ENCODE measurements at places on chromosomes 13 and 19.

DNA sequence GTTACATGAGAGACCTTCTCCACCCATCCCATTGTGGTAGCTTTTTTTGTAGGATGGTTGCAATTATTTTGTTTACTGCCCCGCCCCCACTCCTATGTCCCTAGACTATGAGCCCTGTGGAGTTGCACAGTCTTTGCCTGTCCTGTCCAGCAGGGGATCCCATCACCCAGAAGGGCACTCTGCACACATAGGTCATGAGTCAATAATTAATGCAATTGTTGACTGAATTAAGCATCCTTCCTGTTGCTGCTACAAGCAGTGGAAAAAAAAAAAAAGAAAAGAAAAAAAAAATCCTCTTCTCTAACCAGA, 14.2 kb downstream of the C19orf81 start:
- no peak for DNase-seq

- no peak for DNase-seq
These were observed 12.1 kb downstream of the SLC25A15 start for GRCh38 chr13:40801255-40802217.

GRCh38 chr19:1134431-1134830, 30.6 kb downstream of the GPX4 start:
- no peak for DNase-seq

DNA sequence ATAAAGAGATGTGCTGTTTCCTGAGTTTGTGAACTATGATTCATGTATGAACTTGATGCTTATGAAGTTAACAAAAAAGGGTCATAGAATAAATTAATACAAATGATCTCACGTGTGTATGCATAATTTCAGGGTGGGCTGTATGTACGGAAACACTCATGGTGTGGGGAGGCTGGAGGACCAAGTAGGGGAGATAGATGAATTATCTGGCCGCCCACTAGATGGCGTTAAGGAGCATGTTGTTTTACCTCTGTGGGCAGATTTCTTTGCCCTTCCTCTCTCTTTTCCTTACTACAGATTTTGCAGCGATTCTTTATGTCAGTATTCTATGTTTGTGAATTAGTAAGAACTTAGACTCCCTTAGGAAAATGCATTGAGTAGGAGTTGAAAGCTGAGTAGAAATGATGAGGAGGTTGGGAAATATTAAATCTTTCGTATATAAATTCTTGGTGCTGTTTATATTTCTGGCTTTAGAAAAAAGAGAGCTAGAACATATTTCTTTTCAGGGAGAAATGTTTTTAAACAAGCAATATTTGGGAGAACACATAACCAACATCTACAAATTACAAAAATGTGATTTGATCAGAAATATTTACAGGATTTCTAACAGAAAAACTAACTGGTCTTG, 47.4 kb upstream of the TMTC4 start:
- peak; percentile 5 for DNase-seq

GRCh38 chr19:57682226-57682766, 519 bp downstream of the ZNF551 start:
- DNase-seq, result no peak

DNA sequence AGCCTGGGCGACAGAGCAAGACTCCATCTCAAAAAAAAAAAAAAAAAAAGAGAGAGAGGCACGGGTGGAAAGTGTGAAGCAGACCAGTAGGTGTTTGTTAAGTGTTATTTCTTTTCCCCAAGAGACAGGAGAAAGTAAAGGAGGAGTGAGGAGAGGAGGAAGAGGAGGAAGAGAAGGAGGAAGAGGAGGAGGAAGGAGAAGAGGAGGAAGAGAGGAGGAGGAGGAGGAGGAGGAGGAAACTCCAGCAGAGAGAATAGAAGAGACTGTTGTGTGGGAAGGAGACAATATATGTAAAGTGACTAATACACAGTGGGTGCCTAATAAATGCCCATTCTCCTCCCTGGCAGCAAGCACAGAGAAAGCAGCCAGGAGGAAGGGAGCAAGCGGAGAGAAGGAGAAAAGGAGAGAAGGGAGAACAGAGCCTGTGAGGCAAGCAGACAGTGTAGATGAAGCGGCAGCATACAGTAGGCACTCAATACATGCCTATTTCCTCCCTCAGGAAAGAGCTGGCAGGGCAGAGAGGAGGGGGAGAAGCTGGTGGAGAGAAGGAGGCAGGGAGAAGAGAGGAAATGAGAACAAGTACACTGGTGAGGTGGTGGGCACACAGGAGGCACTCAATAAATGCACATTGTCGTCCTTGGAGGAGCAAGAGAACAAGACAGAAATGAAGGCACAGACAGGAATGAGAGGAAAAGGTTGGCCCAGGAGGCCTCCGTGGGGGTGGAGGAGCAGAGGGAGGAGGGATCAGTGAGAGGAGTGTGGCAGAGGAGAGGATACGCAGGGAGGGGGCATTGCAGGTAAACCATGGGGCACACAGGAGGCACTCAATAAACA, 16.6 kb downstream of the JOSD2 start:
- DNase-seq, result no peak
